Activated naive CD4-positive, alpha-beta T cell treated with anti-CD3 and anti-CD28 coated beads for 36 hours (primary cell): ENCODE measurements at places on chromosomes 12 and 14. TPM values are rescaled to one million over a fixed set of nuclear protein-coding genes. Genes with fewer than 3 reads are reported as not detected.

The NANOG gene
- not detected for total RNA-seq

The IL26 gene
- 0.42 TPM for total RNA-seq

The RNASE1 gene
- total RNA-seq = not detected

The SLC10A1 gene
- total RNA-seq = not detected

- H3K27ac ChIP-seq = no peak overlapping the region
- H3K27me3 ChIP-seq = no peaks in the 10 kb centered on the region
- peaks cover 3% of the 10 kb centered on the region for H3K36me3 ChIP-seq
Observed at GRCh38 chr12:92438641-92439419, 264.0 kb upstream of the PLEKHG7 start.

DNA sequence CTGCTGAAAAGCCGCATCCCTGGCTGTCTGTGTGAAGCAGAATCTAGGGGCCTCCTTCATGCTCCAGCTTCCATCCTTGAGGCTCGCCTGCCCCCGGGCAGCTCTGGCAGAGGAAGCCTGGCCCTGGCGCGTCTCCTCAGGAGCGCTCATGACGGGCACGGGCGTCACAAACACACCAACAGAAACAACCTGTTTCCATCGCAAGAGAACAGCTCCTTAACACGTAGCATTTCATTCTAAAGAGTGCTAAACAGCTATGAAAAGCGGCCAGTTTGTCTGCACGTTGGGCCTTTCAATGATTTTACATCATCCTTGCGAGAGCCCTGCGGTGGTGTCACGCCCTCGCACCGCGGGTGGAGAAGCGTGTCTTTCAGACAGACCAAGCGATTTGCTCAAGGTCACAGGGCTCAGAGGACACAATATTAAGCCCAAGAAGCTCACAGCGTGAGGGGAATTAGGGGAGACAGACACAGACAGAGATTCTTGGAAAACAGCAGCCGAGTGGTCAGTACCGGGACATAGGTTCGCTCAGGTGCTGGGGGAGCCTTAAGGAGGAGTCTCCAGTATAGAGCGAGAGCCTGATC is 4.9 kb downstream of the ADGRD1 start:
- H3K4me1 ChIP-seq = peaks cover 2% of the 10 kb centered on the region
- no peaks in the 10 kb centered on the region for H3K36me3 ChIP-seq
- H3K4me3 ChIP-seq = no peak overlapping the region
- no peak for DNase-seq

DNA sequence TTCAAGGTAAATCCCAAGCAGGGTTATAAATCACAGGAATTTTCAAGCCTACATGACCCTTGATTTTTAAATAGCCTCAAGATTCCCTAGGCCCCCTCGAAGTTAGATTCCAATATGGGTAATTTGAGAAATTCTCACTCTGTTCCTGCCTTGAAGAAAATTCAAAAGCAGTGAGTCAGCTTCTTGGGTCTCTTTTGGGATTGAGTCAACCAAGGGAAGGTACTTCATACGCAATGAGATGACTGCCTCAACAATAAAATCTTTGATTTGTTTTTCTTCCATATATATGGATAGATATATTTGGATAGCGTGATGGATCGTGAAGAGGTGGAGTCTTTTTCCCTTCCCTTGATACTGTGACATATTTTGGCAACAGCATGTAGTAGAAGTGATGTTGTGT is 180.4 kb upstream of the ATP2B1 start:
- no peaks in the 10 kb centered on the region for H3K36me3 ChIP-seq
- DNase-seq = no peak
- H3K4me1 ChIP-seq = peaks cover 6% of the 10 kb centered on the region
- no peak overlapping the region for H3K27ac ChIP-seq
- no peak overlapping the region for H3K4me3 ChIP-seq

DNA sequence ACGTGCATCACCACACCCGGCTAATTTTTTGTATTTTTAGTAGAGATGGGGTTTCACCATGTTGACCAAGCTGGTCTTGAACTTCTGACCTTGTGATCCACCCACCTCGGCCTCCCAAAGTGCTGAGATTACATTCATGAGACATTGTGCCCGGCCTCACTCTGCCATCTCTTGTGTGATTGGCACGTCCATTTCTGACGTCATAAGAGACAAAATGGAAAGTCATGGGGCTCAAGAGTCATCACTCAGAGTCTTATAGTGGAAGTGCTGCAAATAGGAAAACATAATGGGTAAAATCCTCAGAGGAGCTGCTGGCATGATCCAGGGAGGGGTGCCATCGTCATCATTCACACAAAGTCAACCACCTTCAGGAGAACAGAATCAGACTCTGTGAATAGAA is 54.2 kb upstream of the GPATCH2L start:
- no peak for DNase-seq
- peaks cover 2% of the 10 kb centered on the region for H3K27me3 ChIP-seq
- H3K36me3 ChIP-seq = no peaks in the 10 kb centered on the region
- H3K27ac ChIP-seq = no peak overlapping the region

- DNase-seq = no peak
- no peaks in the 10 kb centered on the region for H3K27me3 ChIP-seq
- H3K4me3 ChIP-seq = no peak overlapping the region
- H3K36me3 ChIP-seq = no peaks in the 10 kb centered on the region
- H3K27ac ChIP-seq = no peak overlapping the region
Observed at GRCh38 chr12:29198901-29199300, 49.8 kb downstream of the FAR2 start.

DNA sequence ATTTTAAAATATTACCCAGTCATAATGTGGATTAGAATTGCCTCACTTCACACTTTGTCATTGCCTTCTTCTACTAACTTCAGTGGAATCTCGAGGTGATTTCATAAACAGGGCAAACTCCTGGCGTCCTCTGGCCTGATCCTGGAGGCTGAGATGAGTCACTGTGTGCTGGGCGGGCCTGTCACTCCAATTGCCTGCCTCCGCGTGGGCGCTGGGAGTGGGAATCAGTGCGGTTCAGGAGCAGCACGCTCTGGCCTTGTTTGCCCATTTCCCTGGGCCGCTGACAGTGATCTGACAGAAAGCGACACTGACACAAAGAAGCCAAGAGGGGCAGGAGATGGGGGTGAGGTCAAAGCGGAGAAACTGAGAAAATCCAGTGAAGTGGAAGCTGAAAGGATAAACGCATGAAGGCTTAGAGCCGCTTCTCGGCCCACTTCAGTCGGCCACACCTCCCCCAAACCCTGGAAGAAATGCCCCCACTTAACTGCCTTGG is 29.7 kb downstream of the LGR5 start:
- peaks cover 3% of the 10 kb centered on the region for H3K27me3 ChIP-seq
- H3K4me3 ChIP-seq = no peak overlapping the region
- no peak for DNase-seq

DNA sequence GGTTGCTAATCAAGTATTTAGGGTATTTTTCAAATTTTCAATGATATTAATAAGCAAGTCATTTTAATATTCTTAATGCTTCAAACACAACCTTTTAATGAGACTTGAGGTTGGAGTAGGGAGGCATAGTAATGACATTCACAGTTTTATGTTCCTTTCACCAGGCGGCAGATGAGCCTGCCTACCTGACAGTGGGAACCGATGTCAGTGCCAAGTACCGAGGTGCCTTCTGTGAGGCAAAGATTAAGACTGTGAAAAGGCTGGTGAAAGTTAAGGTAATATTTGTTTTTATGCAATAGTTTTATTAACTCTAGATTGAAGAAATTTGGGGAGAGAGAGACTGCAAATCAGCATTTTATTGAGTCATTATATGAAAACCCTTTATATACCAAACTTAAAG is 3.1 kb downstream of the ARID4A start:
- H3K4me3 ChIP-seq = no peak overlapping the region
- H3K36me3 ChIP-seq = peaks cover 21% of the 10 kb centered on the region
- H3K27me3 ChIP-seq = no peaks in the 10 kb centered on the region
- no peak for DNase-seq
- peaks cover 28% of the 10 kb centered on the region for H3K4me1 ChIP-seq
- H3K27ac ChIP-seq = no peak overlapping the region
